ENCODE measurements at places on chromosomes 3 and 15. TPM values are rescaled to one million over a fixed set of nuclear protein-coding genes. Genes with fewer than 3 reads are reported as not detected.

GRCh38 chr3:126971891-126972351 lies 11.0 kb upstream of the PLXNA1 start:
- no peak overlapping the region for H3K27ac ChIP-seq
- no peak overlapping the region for H3K4me3 ChIP-seq
- H3K4me1 ChIP-seq = peaks cover 5% of the 10 kb centered on the region
- peaks cover 2% of the 10 kb centered on the region for H3K27me3 ChIP-seq
- no peaks in the 10 kb centered on the region for H3K36me3 ChIP-seq

GRCh38 chr3:98600412-98601095 lies 7.1 kb upstream of the CPOX start:
- no peak overlapping the region for H3K27ac ChIP-seq
- H3K4me3 ChIP-seq = no peak overlapping the region
- DNase-seq = no peak
- no peaks in the 10 kb centered on the region for H3K36me3 ChIP-seq
- no peaks in the 10 kb centered on the region for H3K27me3 ChIP-seq
- H3K4me1 ChIP-seq = peaks cover 4% of the 10 kb centered on the region

FAM107A gene
- 0.18 TPM for total RNA-seq

CACNA1D gene
- total RNA-seq = 208 TPM

RBP2 gene
- not detected for total RNA-seq

PTH1R gene
- total RNA-seq = 6.2 TPM

Measured in endothelial cell (in vitro differentiated cells).